Immature natural killer cell (primary cell): ENCODE measurements at places on chromosomes 16 and 17. TPM values are rescaled to one million over a fixed set of nuclear protein-coding genes. Genes with fewer than 3 reads are reported as not detected.

The CACNG1 gene
- not detected for polyA plus RNA-seq

The LRRC36 gene
- not detected for polyA plus RNA-seq

The ZFPM1 gene
- polyA plus RNA-seq, result 0.75 TPM

The IGF2BP1 gene
- polyA plus RNA-seq, result not detected

DNA sequence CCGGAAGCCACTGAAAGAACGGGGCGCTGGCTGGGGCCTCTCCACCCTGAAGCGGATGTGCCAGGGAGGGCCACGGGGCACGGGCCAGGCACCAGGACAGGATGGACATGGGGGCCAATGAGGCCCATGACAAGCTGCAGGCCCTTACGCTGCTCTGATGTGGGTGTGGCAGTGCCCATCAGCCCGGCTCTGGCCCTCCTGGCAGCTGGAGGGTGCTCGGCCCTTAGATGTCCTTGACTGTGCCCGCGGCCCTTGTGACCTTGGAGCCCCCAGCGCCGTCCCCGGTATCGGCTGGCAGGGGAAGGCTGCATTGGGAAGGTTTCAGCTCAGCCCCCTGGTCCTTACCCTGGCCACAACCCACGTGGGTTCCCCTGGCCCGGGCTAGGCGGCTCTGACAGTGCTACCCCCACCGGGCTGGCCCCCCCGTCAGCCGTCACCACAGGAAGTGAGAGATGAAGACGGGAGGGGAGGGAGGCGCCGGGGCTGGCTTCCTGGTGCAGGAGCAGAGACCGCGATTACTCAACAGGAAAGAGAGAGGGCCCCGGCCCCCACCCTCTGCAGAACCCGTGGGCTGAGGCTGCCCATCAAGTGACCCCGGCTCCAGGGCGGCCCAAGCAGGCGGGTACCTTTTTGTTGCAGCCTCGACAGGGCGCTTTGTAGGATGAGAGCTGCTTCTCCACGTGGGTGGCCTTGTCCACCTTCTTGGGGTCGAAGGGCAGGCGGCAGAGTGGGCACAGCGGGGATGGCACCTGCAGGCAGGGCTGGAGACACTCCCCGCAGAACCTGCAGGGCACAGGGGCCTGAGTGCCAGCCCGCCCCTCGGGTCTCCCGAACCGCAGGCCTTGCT, 5.3 kb downstream of the RNF166 start:
- H3K27ac ChIP-seq, result peak overlapping the region; percentile 95
- DNase-seq, result peak; percentile 98
- H3K27me3 ChIP-seq, result peaks cover 57% of the 10 kb centered on the region
- peaks cover 4% of the 10 kb centered on the region for H3K36me3 ChIP-seq

DNA sequence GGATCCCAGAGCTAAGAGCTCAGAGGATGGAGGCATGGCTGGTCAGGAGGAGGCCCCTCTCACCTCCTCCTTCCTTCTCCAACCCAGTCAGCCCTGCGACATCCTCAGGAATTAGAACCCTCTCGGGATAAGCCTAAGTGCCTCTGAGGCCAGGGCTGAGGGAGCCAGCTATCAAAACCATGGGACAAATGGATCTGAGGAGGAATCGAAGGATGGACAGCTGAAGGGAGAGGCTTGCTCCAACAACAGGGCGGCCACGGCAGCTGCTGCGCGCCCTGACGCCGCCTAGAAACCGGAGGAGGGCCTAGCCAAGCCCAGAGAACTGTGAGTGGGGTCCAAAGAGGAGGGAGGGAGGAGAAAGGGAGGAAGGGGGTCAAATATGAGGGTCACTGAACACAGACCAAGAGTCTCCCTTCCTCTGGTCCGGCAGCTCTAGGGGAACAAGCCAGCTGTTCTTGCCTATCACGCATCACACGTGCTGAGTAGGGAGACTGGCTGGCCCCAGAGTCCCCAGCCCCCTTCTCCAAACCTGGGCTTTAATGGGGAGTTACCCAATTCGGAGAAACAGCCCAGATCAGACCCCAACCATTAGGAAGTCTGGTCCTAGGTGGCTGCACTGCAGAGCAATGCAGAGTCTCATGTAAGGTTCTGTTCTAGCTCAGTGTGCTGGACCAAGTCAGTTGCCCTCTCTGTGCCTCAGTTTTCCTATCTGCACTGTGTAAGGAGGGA, 5.9 kb upstream of the HOXB13 start:
- H3K27ac ChIP-seq, result no peak overlapping the region
- DNase-seq, result no peak
- H3K4me3 ChIP-seq, result no peak overlapping the region
- H3K27me3 ChIP-seq, result peaks cover 78% of the 10 kb centered on the region

The JPH3 gene
- polyA plus RNA-seq, result not detected

The ITPRIPL2 gene
- 0.90 TPM for polyA plus RNA-seq

DNA sequence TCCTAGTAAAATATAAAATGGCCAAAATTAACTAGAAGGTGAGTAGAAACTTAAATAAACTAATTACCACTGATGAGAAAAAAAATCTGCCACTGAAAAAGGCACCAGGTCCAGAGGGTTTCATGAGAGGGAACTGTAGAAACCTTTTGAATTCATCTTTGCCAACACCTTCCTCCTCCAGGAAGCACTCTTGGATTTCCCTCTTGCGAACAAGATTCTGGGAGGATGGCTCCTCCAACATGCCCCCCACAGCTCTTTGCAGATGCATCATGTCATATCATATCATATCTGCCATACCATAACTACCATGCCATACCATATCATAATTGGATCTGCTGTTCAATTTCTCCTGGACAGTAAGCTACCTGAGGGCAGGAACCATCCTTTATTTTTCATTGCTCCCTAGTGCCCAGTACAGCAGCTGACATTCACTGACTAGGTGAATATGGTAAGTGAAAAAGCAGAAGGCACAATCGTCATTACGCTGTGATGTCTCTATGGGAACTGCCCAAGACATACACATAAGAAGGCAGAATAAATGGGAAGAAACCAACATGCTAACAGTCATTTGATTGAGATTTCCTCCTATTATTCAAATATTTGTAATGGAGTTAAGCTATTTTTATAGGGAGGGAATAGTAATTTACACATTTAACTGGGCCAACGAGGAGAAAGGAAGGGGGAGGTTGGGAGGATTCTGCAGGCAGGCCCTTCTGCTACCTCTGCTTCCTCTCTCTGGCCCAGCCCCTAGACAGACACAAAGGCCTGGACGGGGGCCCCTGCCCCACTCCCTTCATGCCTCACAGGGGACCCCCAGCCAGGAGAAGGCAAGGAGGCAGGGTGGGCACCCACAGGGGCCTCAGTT, 110.1 kb upstream of the SMURF2 start:
- H3K27me3 ChIP-seq, result no peaks in the 10 kb centered on the region
- H3K36me3 ChIP-seq, result no peaks in the 10 kb centered on the region
- peaks cover 4% of the 10 kb centered on the region for H3K4me1 ChIP-seq
- H3K4me3 ChIP-seq, result no peak overlapping the region
- no peak overlapping the region for H3K27ac ChIP-seq

- no peak for DNase-seq
- no peak overlapping the region for H3K4me3 ChIP-seq
- H3K4me1 ChIP-seq, result no peaks in the 10 kb centered on the region
- H3K36me3 ChIP-seq, result no peaks in the 10 kb centered on the region
- H3K27ac ChIP-seq, result no peak overlapping the region
These were observed 126.4 kb upstream of the KIF2B start for GRCh38 chr17:53696286-53696685.

GRCh38 chr17:63623786-63624530, 1.7 kb downstream of the MAP3K3 start:
- peaks cover 6% of the 10 kb centered on the region for H3K27me3 ChIP-seq
- H3K4me3 ChIP-seq, result peak overlapping the region; percentile 95
- DNase-seq, result no peak

DNA sequence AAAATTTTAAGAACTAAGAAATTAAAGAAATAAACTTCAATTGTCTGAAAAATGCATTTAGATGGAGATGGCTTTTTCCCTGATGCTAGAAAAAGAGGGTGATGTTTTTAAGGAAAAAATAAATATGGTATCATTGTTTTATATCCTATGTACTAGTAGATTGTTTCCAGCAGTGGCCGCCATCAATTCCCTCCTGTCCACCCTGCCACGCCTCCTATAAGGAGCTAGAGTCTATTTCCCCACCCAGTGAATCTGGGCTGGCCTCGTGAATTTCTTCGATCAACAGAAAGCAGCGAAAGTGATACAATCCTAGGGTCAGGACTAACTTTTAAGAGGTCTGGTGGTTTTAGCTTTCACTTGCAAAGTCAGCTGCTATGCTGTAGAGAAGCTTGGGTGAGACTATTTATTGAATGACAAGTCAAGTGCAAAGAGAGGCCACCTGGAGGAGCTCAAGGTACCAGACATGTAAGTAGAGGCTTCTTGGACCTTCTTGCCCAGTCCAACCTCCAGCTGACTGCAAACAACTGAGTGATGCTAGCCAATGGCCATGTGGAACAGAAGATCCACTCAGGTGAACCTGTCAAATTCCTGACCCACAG, 80.9 kb upstream of the MTMR4 start:
- H3K27ac ChIP-seq, result no peak overlapping the region
- no peaks in the 10 kb centered on the region for H3K36me3 ChIP-seq
- no peaks in the 10 kb centered on the region for H3K4me1 ChIP-seq
- H3K4me3 ChIP-seq, result no peak overlapping the region

DNA sequence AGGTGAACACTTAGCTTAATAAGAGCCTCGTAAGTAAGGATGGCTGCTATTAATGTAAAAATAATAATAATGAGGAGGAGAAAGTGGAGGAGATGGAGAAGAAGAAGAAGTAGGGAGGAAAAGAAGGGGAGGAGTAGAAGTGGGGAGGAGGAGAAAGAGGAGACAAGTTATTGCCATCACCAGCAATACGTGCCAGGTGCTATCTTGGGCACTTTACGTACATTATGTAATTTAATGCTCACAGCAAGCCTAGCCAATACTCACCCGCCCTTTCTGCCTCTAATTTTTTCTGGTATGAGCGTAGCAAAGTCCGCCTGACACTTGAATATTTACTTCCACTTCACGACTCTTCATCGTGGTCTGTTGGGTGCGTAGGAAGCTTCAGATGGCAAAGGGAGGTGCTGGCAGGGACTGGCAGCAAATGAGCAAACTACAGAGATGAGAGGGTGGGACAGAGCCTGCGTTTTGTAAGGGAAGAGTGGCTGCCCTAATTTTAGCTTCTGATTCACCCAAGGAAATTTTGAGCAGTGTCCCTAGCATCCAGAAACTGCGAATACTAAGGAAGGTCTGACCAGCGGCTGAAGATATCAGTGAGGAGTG, 42.1 kb upstream of the CDH13 start:
- DNase-seq, result no peak
- H3K4me1 ChIP-seq, result no peaks in the 10 kb centered on the region
- H3K27ac ChIP-seq, result no peak overlapping the region
- H3K36me3 ChIP-seq, result no peaks in the 10 kb centered on the region
- no peaks in the 10 kb centered on the region for H3K27me3 ChIP-seq

The HOXB1 gene
- not detected for polyA plus RNA-seq

The SOX9 gene
- not detected for polyA plus RNA-seq

The KRT15 gene
- polyA plus RNA-seq, result not detected

The TP53TG3B gene
- polyA plus RNA-seq, result not detected

DNA sequence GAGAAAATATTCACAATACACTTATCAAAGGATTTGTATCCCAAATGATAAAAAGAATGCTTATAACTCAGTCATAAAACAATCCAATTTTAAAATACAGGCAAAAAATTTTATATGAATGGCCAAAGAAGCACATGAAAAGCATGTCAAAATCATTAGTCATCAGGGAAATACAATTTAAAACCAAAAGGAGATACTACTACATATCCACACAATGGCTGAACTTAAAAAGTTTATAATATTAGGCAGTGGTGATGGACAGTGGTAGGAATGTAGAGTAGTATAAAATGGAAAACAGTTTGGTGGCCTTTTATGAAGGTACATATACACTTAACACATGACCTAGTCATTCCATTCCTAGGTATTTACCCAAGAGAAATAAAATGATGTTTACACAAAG, 12.2 kb downstream of the CMC2 start:
- H3K4me3 ChIP-seq, result no peak overlapping the region
- no peaks in the 10 kb centered on the region for H3K27me3 ChIP-seq
- H3K4me1 ChIP-seq, result peaks cover 37% of the 10 kb centered on the region
- no peak for DNase-seq
- H3K27ac ChIP-seq, result no peak overlapping the region
- no peaks in the 10 kb centered on the region for H3K36me3 ChIP-seq

- H3K4me3 ChIP-seq, result no peak overlapping the region
- no peaks in the 10 kb centered on the region for H3K36me3 ChIP-seq
- no peak overlapping the region for H3K27ac ChIP-seq
- no peak for DNase-seq
These were observed 8.3 kb downstream of the CDH13 start for GRCh38 chr16:82634955-82635610.

The NPIPB8 gene
- not detected for polyA plus RNA-seq

- H3K4me1 ChIP-seq, result peaks cover 10% of the 10 kb centered on the region
- no peak overlapping the region for H3K27ac ChIP-seq
- no peaks in the 10 kb centered on the region for H3K36me3 ChIP-seq
- peaks cover 9% of the 10 kb centered on the region for H3K27me3 ChIP-seq
- no peak overlapping the region for H3K4me3 ChIP-seq
These were observed 2.4 kb downstream of the ASGR1 start for GRCh38 chr17:7176841-7177190.

- H3K4me1 ChIP-seq, result peaks cover 29% of the 10 kb centered on the region
- peaks cover 16% of the 10 kb centered on the region for H3K36me3 ChIP-seq
- no peak overlapping the region for H3K27ac ChIP-seq
- no peak overlapping the region for H3K4me3 ChIP-seq
These were observed 26.8 kb downstream of the NLRP1 start for GRCh38 chr17:5557485-5557884.

DNA sequence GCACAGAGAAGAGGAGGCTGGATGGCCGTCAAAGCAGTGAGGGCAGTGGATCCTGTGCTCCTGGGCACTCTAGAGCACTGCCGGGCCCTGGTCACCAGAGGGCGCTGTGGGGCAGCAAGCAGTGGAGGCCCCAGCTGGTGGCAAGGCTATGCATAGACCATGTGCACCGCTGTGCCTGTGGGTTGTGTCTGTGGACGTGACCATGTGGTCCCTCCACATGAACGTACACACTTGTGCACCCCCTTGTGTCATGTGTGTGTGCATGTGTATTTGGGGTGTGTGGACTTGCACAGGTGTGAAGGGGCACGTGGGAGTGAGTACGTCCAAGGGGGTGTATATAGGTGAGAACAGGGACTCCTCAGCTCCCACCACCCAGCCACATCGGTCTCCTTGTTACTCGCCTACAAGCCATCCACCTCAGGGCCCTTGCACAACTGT, 4.4 kb upstream of the MAP2K3 start:
- no peaks in the 10 kb centered on the region for H3K27me3 ChIP-seq
- H3K4me1 ChIP-seq, result peaks cover 24% of the 10 kb centered on the region
- H3K36me3 ChIP-seq, result no peaks in the 10 kb centered on the region
- no peak overlapping the region for H3K27ac ChIP-seq

- no peaks in the 10 kb centered on the region for H3K4me1 ChIP-seq
- H3K4me3 ChIP-seq, result no peak overlapping the region
- H3K27me3 ChIP-seq, result peaks cover 1% of the 10 kb centered on the region
These were observed 6.2 kb upstream of the CPSF4L start for GRCh38 chr17:73267648-73268537.

The PLCG2 gene
- polyA plus RNA-seq, result 46.4 TPM
